Astrocyte of the spinal cord (primary cell): ENCODE measurements at places on chromosomes 12 and 14.

GRCh38 chr14:58297412-58297761, 968 bp upstream of the ARID4A start:
- no peak for DNase-seq

DNA sequence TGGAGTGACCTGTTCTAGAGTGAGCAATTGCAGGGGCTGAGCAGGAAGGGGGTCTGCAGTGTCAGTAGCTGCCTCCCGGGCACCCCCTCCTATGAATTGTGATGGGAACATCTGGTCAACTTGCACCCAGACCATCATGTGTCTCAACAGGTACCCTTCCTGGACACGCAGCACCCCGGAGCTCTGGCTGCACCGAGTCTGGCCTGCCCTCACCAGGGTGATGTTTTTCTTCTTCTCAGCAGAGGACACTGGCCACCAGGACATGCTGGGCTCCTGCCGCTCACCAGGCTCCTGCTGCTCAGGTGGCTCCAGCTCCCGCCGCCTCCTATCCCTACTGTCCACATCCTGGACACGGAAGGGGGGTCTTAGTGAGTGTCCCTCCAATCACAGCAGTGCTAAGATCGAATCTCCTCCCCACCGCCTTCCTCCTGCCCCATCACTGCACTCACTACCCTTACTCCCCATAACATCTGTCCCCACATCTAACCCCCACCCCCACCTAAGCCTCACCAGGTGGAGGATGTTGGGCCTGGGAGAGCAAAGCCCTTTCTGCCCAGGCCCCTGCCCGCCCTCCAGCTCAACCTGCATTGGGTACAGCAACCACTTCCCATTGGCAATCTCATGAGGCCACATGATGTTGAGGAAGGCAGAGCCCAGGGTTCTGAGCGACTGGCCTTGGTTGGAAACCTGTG, 14.9 kb downstream of the ITGA7 start:
- DNase-seq, result no peak

DNA sequence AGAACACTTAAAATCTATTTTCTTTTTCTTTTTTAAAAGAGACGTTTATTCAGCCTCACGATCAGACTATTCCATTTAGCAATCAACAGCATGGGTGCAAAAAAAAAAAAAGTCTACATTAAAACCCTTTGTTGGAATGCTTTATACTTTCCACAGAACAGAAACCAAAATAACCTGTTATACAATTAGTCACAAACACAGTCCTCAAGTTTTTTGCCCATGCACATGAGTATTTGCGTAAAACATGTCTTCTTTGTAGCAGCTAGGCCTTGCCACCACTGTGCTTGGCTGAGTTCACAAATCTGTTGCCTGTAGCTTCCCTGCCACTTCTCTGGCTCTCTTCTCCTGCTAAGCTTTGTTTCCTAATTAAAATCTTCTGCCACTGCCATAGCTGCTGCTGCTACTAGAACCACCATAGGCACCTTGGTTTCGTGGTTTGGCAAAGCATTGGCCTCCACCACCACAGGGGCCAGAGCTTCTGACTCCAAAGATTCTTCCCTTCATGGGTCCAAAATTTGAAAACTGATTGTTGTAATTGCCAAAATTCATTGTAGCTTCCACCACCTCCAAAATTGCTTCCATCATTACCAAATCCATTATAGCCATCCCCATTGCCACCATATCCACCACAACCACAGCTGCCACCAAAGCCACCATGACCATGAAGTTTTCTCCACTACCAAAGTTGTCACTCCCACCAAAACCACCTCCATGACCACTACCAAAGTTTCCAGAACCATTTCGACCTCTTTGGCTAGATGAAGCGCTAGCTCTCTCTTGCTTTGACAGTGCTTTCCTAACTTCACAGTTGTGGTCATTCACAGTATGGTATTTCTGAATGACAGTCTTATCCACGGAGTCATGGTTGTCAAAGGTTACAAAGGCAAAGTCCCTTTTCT, 38.1 kb downstream of the KLRG1 start:
- no peak for DNase-seq

DNA sequence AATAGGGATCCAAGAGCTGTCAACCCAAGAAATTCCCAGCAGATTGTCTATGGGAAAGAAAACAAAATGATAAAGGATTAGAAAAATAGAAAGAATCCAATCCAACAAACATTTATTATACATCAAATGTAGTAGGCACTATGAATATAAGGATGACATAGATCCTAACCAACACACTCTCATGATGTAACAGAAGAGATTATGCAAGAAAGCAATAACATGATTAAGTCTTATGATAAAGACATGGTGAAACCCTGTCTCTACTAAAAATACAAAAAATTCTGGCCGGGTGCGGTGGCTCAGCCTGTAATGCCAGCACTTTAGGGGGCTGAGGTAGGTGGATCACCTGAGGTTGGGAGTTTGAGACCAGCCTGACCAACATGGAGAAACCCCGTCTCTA, 2.7 kb downstream of the MED6 start:
- no peak for DNase-seq

DNA sequence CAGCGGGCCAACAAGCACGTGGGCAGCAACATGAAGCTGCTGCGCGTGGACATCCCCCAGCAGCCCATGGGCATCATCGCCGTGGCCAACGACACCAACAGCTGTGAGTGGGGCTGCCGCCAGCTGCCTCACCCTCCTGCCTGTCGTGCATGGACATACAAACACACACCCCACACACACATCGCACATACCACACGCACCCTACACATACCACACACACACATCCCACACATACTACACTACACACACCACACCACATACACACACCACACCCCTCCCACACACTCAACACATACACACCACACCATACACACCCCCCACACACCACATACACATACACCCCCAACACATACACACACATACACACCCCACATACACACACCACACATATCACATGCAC, 25.2 kb upstream of the NXPH4 start:
- no peak for DNase-seq

GRCh38 chr12:120470150-120470784, 719 bp upstream of the SRSF9 start:
- no peak for DNase-seq

- peak; percentile 76 for DNase-seq
Observed at GRCh38 chr14:75295061-75295461, 16.4 kb downstream of the FOS start.
